ENCODE measurements at places on chromosomes 7 and 10. TPM values are rescaled to one million over a fixed set of nuclear protein-coding genes. Genes with fewer than 3 reads are reported as not detected.

- H3K4me3 ChIP-seq, result no peak overlapping the region
- H3K36me3 ChIP-seq, result no peaks in the 10 kb centered on the region
- H3K27ac ChIP-seq, result no peak overlapping the region
- peaks cover 30% of the 10 kb centered on the region for H3K4me1 ChIP-seq
- no peaks in the 10 kb centered on the region for H3K27me3 ChIP-seq
- no peak for DNase-seq
Observed at GRCh38 chr7:69822386-69822785, 224.1 kb downstream of the AUTS2 start.

DNA sequence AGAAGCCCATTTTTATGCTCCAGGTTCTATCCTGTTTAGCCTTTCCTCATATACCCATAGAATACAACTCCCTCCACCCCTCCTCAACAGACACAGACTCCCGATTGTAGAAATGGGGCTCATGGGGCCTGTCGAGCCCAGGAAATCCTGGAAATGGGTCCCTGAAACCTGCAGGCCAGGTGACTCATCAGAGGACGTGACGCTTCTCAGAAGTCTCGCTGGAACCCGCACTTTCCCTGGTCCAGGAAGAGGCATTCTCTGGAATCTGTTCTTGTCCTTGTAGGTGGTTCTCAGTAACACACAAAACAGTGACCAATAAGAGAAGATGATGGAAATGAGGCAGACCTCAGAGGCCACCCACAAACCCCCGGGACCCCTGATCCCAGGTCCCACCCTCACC lies 244.8 kb upstream of the PPP2R2D start:
- no peaks in the 10 kb centered on the region for H3K36me3 ChIP-seq
- peaks cover 13% of the 10 kb centered on the region for H3K27me3 ChIP-seq
- no peak overlapping the region for H3K4me3 ChIP-seq
- no peak overlapping the region for H3K27ac ChIP-seq

DNA sequence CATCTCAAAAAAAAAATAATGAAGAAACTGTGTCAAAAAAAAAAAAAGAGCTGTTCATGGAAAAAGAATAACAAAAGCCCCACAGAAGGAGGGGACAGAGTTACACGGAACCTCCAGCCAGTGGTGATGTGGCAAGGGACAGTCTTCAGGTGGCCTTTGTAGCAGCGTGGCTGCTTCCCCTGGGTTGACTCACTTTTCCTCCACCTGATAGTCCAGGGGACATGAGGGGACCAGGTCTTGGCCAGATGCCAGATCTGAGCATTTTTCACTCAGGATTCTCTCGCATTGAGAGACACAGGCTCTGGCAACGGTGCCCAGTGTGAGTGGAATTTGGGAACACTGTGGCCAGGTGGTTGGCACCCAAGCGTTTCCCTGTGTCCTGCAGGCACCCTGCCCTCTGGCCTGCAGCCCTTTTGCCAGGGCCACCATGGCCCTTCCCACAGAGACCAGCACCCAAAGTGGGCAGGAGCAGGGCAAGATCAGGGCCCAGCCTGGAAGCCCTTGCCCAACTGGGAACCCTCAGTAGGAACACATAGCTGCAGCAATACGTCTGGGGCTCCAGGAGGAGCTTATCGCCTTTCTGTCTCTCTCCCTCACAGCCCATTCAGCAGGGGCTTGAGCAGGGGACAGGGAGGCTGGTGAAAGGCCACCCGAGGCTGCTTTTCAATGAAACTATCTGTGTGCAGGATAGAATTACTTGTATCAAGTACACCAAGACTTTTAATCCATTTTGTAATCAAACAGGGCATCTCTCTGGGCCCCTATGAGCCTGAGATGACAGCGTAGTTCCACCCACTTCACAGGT lies 159.1 kb downstream of the UBE2H start:
- no peaks in the 10 kb centered on the region for H3K36me3 ChIP-seq
- H3K4me3 ChIP-seq, result no peak overlapping the region
- DNase-seq, result no peak

The GPR158 gene
- polyA plus RNA-seq, result not detected

The ASB4 gene
- polyA plus RNA-seq, result not detected

DNA sequence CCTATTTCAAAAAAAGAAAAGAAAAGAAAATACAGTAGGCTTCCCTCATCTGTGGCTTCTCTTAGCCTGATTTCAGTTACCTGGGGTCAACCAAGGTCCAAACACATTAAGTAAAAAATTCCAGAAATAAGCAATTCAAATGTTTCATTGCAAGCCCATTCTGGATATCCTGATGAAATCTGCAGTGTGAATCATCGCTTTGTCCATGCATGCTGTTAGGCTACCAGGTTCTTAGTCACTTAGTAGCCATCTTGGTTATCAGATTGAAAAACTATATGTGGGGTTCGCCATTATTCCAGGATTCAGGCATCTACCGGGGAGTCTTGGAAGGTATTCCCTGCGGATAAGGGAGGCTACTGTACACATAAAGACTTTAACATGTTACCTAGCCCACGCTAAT lies 991 bp upstream of the FAM204A start:
- H3K27me3 ChIP-seq, result peaks cover 11% of the 10 kb centered on the region
- no peak overlapping the region for H3K4me3 ChIP-seq

The GRM3 gene
- polyA plus RNA-seq, result 0.78 TPM

DNA sequence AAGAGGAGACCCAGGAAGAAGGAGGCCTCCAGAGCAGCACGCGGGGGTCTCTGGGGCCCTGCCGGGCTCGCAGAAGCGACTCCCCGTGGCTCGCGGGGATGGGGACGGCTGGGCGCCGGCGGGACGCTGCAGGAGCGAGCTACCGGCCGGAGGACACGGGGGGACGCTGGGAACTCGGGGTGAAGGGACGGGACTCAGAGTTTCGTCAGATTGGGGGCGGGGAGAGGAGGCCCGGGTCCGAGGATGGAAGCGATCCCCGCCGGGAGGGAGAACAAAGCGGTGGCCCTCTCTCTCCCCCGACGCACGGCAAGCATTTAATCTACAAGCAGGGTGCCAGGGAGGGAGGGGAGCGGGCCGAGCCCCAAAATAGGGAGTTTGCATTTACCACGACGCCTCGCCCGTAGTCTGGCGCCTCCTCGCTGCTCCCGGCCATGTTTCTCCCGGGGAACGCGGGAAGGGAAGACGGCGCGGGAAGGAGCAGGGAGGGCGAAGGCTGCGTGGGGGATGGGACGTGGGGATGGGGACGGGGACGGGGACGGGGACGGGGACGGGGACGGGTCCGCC lies at the start of gene PRTFDC1:
PRTFDC1 (minus strand) TSS at position 464 of the 564 bp plus-strand sequence; CDS start at position 433, 31 bp downstream.
- no peaks in the 10 kb centered on the region for H3K36me3 ChIP-seq
- no peaks in the 10 kb centered on the region for H3K27me3 ChIP-seq
- no peaks in the 10 kb centered on the region for H3K4me1 ChIP-seq
- H3K4me3 ChIP-seq, result peak within 1 kb of the TSS; percentile 45
- H3K27ac ChIP-seq, result no peak within 1 kb of the TSS

- H3K36me3 ChIP-seq, result no peaks in the 10 kb centered on the region
- no peaks in the 10 kb centered on the region for H3K27me3 ChIP-seq
- peaks cover 10% of the 10 kb centered on the region for H3K4me1 ChIP-seq
- DNase-seq, result peak; percentile 81
- H3K27ac ChIP-seq, result no peak overlapping the region
- H3K4me3 ChIP-seq, result no peak overlapping the region
Observed at GRCh38 chr10:96339956-96340904, 18.6 kb downstream of the OPALIN start.

DNA sequence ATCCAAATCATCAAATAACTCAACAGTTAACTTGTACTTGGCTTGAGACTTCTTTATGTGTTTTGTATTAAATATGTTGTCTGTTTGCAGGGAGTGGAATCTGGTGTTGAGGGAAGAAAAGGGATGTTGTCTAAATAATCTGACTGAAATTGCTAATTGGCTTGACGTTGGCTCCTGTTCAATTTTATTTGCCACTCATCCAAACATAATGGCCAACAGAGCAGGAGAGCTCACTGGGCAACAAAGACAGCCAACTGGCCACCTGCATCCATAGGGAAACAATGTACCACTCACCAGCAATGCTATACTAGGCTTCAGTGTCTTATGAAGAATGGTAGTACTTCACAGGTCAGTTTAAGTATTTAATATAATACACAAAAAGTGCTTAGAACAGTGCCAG lies 80.5 kb downstream of the FAM13C start:
- no peak overlapping the region for H3K4me3 ChIP-seq
- no peaks in the 10 kb centered on the region for H3K36me3 ChIP-seq
- peaks cover 3% of the 10 kb centered on the region for H3K4me1 ChIP-seq

DNA sequence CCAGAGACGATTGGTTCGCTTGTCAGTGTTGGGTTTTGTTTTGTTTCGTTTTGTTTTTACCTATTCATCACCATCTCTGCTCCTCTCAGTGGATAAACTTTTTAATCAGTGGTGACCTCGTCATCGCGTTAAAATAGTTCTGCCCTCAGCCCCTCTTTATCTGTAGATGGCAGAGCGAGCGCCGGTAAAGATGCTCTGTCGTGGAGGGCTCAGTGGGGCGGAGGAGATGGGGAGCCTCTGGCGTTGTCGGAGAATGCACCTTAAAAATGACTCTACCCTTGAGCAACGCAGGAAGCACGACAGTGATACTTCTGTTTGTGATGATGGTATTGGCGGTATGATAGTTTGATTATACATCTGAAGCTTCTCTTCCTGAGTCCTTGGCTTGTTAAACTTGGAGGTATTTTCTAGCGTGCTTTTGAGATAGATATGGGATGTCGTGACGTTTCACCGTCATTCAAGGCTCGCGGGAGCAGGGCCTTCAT lies 554 bp downstream of the CSGALNACT2 start:
- H3K4me1 ChIP-seq, result peaks cover 7% of the 10 kb centered on the region
- H3K36me3 ChIP-seq, result no peaks in the 10 kb centered on the region
- H3K27ac ChIP-seq, result peak overlapping the region; percentile 84
- DNase-seq, result peak; percentile 28
- H3K4me3 ChIP-seq, result peak overlapping the region; percentile 88

All from cardiac muscle cell (in vitro differentiated cells and primary cell).